ENCODE measurements at places on chromosomes 12 and 14.

DNA sequence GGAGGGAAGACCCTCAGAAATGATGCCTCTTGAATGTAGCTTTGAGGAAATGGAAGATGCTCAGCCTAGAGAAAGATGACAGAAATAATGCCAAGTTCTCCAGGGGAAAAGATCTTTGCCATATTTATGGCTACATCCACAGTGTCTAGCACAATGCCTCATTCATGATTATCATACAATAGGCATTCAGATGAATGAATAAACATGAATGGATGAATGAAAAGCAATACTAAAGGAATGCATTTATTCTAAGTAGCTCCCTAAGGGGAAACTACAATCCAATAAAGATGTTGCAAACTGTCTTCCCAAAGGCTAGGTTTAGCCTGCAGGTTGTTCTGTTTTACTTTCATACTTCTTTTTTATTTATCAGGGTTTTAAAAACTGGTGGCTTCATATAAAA, 12.0 kb downstream of the TMTC1 start:
- no peak for DNase-seq

- DNase-seq = peak; percentile 4
Measured at GRCh38 chr12:34600592-34601462, 578.5 kb downstream of the ALG10 start.

GRCh38 chr14:105487449-105487985, 831 bp downstream of the CRIP1 start:
- DNase-seq = no peak

- no peak for DNase-seq
Measured at GRCh38 chr14:101135796-101136742, 232.5 kb upstream of the RTL1 start.

GRCh38 chr14:75167325-75167724, 9.1 kb downstream of the TMED10 start:
- no peak for DNase-seq

DNA sequence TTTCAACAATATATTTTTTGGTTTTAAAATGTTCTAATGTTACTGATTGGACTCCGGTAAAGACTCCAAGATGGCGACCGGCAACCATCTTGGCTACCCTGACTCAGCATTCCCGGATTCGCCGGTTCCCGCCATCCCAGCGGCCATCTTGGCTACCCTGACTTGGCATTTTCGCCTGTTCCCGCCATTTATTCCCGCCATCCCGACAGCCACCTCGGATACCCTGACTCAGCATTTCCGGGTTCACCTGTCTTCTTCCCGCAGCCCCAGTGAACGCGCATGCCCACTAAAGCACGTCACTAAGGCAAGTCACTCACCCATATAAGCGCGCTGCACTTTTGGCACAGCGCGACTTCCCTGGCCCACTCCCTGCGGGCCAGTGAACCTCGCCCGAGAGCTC, 9.0 kb upstream of the LRFN5 start:
- no peak for DNase-seq

GRCh38 chr14:59132796-59133494, 55.5 kb upstream of the DAAM1 start:
- DNase-seq = peak; percentile 30

DNA sequence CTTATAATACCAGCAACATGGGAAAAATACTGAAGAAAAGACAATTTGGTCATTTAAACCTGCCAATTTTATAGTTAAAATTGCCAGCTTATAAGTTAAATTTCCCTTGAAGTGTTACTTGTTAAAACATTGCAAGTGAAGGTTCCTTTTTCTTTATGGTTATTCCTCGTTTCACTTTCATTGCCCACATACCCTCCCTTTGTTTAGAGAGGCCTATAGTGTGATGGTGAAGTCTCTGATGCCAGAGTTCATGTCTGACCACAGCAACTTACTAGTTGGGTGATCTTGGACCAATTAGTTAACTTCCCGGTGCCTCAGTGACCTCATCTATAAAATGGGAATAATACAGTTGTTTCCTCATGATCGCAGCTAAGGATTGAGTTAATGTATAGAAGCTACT, 173.5 kb downstream of the ANO6 start:
- DNase-seq = no peak

DNA sequence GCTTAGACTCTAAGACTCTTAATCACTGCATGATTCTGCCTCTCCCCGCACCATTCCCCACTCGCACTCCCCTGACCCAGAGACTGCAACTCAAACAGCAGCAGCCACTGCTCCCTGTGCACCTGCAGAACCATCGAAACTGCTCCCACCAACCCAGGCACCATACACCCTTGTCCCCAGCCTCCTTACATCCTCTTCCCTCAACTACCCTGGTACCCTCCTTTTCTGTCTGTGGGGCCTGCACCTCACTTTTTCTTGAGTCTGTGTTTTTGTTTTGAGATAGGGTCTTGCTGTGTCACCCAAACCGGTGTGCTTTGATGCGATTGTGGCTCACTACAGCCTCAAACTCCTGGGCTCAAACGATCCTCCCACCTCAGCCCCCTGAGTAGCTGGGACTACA, 69.4 kb downstream of the RNFT2 start:
- no peak for DNase-seq

DNA sequence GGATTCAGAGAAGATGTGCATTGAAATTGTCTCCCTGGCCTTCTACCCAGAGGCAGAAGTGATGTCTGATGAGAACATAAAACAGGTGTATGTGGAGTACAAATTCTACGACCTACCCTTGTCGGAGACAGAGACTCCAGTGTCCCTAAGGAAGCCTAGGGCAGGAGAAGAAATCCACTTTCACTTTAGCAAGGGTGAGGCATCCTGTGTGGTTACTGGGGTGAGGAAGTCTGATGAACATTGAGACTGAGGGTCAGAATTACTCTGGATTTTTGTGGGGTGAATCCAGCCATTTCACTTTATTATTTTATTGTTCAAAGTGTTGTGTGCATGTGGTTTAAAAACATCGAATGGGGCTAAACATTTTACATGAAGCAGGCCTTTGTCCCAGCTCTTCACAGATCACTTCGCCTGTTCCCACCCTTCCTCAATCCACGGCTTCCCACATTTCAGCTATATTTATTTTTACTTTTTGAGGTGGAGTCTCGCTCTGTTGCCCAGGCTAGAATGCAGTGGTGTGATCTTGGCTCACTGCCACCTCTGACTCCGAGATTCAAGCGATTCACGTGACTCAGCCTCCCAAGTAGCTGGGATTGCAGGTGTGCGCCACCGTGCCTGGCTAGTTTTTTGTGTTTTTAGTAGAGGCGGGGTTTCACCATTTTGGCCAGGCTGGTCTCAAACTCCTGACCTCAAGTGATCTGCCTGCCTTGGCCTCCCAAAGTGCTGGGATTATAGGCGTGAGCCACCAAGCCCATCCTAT, 40.6 kb downstream of the SUPT16H start:
- DNase-seq = no peak

DNA sequence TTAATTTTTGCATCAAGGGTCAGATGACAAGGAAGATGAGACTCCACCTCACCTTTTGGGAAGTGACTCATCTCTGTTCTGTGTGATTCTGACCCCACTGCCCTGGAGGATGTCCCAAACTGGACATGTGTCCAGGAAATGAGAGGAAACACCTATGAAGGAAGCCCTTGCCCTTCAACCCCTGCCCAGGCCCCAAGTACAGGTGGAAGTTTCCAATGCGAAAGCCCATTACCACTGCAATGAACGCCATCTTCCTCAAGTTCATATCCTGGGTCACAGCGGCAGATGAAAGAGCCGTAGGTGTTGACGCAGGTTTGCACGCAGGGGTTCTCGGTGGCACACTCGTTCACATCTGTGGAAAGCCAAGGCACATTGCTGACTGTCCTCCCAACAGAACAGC, 19.6 kb upstream of the TC2N start:
- DNase-seq = no peak

DNA sequence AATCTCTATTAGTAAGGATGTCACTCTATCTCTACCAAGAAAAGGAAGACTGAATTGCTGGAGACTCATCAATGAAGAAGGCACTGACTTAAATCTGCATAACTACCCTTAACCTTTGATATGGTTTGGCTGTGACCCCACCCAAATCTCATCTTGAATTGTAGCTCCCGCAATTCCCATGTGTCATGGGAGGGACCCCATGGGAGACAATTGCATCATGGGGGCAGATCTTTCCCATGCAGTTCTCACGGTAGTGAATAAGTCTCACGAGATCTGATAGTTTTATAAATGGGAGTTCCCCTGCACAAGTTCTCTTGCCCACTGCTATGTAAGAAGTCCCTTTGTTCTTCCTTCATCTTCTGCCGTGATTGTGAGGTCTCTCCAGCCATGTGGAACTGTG, 73.4 kb upstream of the PPM1H start:
- no peak for DNase-seq

- DNase-seq = no peak
Measured at GRCh38 chr12:97940629-97941028, 478.0 kb downstream of the RMST start.

- peak; percentile 62 for DNase-seq
Measured at GRCh38 chr12:54051026-54051842, 2.4 kb upstream of the HOXC4 start.

DNA sequence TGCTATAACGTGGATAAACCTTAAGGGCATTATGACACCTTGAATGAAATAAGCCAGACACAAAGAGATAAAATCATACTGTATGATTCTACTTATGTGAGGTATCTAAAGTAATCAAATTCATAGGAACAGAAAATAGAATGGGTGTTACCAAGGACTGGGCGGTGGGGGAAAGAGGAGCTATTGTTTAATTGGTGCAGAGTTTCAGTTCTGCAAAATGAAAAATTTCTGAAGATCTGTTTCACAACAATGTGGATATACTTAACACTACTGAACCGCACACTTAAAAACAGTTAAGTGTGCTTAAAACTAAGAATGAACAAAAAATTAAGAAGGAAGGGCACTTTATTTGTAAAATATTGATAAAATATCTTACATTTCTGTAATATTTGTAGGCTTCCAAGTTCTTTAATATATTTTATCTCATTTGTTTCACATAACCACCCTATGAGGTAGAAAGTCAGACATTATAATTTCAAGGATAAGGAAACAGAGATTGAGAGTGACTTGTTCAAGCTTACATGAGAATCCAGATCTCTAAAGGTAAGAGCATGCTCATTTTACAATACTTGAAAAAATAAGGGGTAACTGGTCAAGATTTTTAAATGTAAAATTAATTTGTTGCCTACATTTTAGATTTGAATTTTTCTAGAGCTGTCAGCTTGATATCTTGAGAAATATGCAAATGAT, 14.9 kb downstream of the LTA4H start:
- DNase-seq = no peak

- DNase-seq = no peak
Measured at GRCh38 chr14:59371771-59372170, 93.4 kb downstream of the GPR135 start.

GRCh38 chr12:110015132-110015531, 15.9 kb downstream of the ANKRD13A start:
- no peak for DNase-seq

GRCh38 chr12:96225044-96225855, 31.1 kb downstream of the ELK3 start:
- DNase-seq = no peak
